A549 treated with Mapracorat at 1 μM for 4 hours (cell line): ENCODE measurements at places on chromosomes 11 and 22. TPM values are rescaled to one million over a fixed set of nuclear protein-coding genes. Genes with fewer than 3 reads are reported as not detected.

Gene EMID1
- total RNA-seq: 0.29 to 0.40 TPM (median 0.36 TPM) in 5 replicates

Gene SLC1A2
- total RNA-seq: 0.18 to 0.27 TPM (median 0.21 TPM) in 3 of 5 replicates, not detected in the others

Gene OR5B21
- total RNA-seq: not detected in 5 replicates

Gene ARHGAP8
- 1.2 to 2.5 TPM (median 1.8 TPM) in 5 replicates for total RNA-seq

Gene SEPTIN5
- total RNA-seq: 6.7 to 11.9 TPM (median 9.7 TPM) in 5 replicates

Gene SLC22A8
- not detected in 5 replicates for total RNA-seq

Gene FAM180B
- not detected in 5 replicates for total RNA-seq

Gene BIK
- 1.1 to 2.1 TPM (median 1.8 TPM) in 5 replicates for total RNA-seq

Gene CREB3L1
- total RNA-seq: 3.8 to 5.2 TPM (median 4.5 TPM) in 5 replicates

Gene C11orf87
- 0.04 TPM in 1 of 5 replicates, not detected in the others for total RNA-seq

Gene BARX2
- not detected in 5 replicates for total RNA-seq

Gene GDPD4
- total RNA-seq: not detected in 5 replicates

Gene CRYAB
- total RNA-seq: 8.3 to 23.1 TPM (median 12.1 TPM) in 5 replicates

Gene NF2
- 10.0 to 15.9 TPM (median 12.2 TPM) in 5 replicates for total RNA-seq

Gene SMC1B
- total RNA-seq: 0.03 to 0.05 TPM (median 0.05 TPM) in 3 of 5 replicates, not detected in the others

Gene CCDC15
- 0.44 to 0.86 TPM (median 0.70 TPM) in 5 replicates for total RNA-seq
